ENCODE measurements at places on chromosomes 2 and 18.
A peak's percentile ranks its signal among the peaks of the same experiment; 100 is the strongest.

DNA sequence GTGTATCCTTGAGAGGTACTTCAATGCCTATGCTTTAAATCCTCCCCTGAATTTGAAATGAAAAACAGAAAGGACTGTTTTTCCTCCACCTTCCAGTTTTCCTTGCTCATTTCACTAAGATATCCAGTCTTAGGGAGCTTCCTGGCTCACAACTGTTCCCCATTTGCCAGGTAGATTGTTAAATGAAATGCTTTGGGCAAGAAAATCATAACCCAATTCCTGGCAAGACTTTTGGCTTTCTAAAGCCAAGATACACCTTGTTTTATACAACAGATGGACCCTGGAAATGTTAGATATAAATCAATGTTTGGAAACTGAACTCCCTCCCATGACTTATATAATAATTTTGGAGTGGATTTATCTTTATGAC, 3.6 kb upstream of the CHMP3 start:
- H3K36me3 ChIP-seq, result no peaks in the 10 kb centered on the region
- no peaks in the 10 kb centered on the region for H3K27me3 ChIP-seq
- H3K4me3 ChIP-seq, result no peak overlapping the region

GRCh38 chr2:127107622-127107999, 657 bp upstream of the BIN1 start:
- peak overlapping the region; percentile 85 for H3K4me3 ChIP-seq
- H3K27ac ChIP-seq, result no peak overlapping the region
- peaks cover 7% of the 10 kb centered on the region for H3K27me3 ChIP-seq
- no peak for DNase-seq

- H3K4me3 ChIP-seq, result no peak overlapping the region
- H3K36me3 ChIP-seq, result 0 out of 2 replicates have a peak, but pooled peaks cover 3% of the 10 kb centered on the region
- DNase-seq, result no peak
- no peak overlapping the region for H3K27ac ChIP-seq
Observed at GRCh38 chr18:49581371-49581770, 19.5 kb downstream of the LIPG start.

- no peaks in the 10 kb centered on the region for H3K36me3 ChIP-seq
- H3K27me3 ChIP-seq, result peaks cover 6% of the 10 kb centered on the region
- H3K4me3 ChIP-seq, result peak overlapping the region; percentile 88
- peak; percentile 96 for DNase-seq
- H3K4me1 ChIP-seq, result no peaks in the 10 kb centered on the region
Observed at GRCh38 chr2:64750817-64751285, 97.1 kb upstream of the SERTAD2 start.

GRCh38 chr2:200042944-200043343, 87.6 kb downstream of the MAIP1 start:
- DNase-seq, result no peak
- H3K36me3 ChIP-seq, result no peaks in the 10 kb centered on the region
- H3K27ac ChIP-seq, result no peak overlapping the region
- peaks cover 5% of the 10 kb centered on the region for H3K4me1 ChIP-seq
- H3K27me3 ChIP-seq, result no peaks in the 10 kb centered on the region

GRCh38 chr2:163077241-163077640, 238.7 kb upstream of the KCNH7 start:
- no peaks in the 10 kb centered on the region for H3K36me3 ChIP-seq
- no peak overlapping the region for H3K27ac ChIP-seq
- no peaks in the 10 kb centered on the region for H3K27me3 ChIP-seq

- DNase-seq, result no peak
- no peaks in the 10 kb centered on the region for H3K27me3 ChIP-seq
- no peak overlapping the region for H3K27ac ChIP-seq
- no peaks in the 10 kb centered on the region for H3K4me1 ChIP-seq
- H3K4me3 ChIP-seq, result no peak overlapping the region
- no peaks in the 10 kb centered on the region for H3K36me3 ChIP-seq
Observed at GRCh38 chr2:53609551-53609950, 158.1 kb upstream of the CHAC2 start.

GRCh38 chr18:2197946-2198345, 373.4 kb downstream of the METTL4 start:
- H3K4me3 ChIP-seq, result no peak overlapping the region
- H3K27ac ChIP-seq, result no peak overlapping the region
- no peaks in the 10 kb centered on the region for H3K36me3 ChIP-seq
- no peak for DNase-seq

DNA sequence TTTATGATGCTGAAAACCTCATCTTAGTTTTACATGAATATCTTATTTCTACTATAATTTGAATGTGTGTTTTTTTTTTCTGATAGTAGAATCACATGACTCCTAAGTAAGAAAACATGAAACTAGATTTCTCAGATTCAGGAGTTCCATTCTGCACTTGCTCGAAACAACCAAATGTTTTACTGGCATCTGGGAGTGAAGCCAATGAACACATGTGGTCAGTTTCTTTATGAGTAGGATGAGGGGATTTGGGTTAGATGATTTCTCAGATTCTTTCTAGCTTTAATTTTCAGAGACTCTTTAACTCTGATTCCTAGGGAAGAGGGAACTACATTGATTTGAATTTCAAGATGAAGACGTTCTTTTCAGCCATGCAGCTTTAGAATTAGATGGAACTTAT, 225.0 kb upstream of the NT5C1B start:
- no peaks in the 10 kb centered on the region for H3K36me3 ChIP-seq
- no peak overlapping the region for H3K4me3 ChIP-seq
- H3K27me3 ChIP-seq, result no peaks in the 10 kb centered on the region
- H3K4me1 ChIP-seq, result no peaks in the 10 kb centered on the region
- DNase-seq, result no peak

- no peak overlapping the region for H3K27ac ChIP-seq
- H3K36me3 ChIP-seq, result no peaks in the 10 kb centered on the region
- no peaks in the 10 kb centered on the region for H3K27me3 ChIP-seq
- no peak overlapping the region for H3K4me3 ChIP-seq
Observed at GRCh38 chr2:173793709-173794565, 171.2 kb downstream of the SP3 start.

- no peak overlapping the region for H3K4me3 ChIP-seq
- no peak overlapping the region for H3K27ac ChIP-seq
- no peaks in the 10 kb centered on the region for H3K4me1 ChIP-seq
Observed at GRCh38 chr2:43759195-43759594, 14.6 kb upstream of the DYNC2LI1 start.

DNA sequence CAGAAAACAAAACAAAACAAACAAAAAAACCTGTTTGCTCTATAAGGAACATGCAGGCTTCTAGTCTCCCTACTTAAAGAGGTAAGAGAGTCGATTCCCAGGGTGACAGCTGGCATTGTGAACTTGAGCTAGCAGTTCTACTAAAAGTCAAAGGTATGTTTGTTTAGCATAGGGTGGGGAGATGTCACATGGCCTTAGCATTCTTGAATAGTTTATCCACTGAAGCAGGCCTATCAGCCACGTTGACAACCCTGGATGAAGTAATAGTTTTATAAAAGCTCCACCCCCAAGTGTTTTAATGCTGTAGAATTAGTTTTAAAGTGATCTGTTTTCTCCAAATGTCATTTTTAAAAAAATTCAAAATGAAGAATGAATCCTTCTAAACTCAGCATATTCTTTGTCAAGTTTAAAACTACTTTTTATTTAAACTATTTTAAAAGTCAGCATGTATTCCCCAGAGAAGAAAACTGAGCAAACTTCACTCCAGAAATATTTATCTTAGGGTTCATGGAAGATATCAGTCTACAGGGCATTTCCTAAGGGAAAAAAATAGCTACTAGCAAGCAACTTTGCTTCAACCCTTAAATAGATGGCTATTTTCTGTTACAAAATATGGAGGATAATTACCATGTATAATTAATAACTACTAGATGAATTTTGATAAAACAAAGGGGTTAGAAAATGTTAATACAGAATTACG, 1.7 kb downstream of the MYOM1 start:
- H3K27ac ChIP-seq, result no peak overlapping the region
- no peak overlapping the region for H3K4me3 ChIP-seq
- H3K36me3 ChIP-seq, result no peaks in the 10 kb centered on the region
- H3K27me3 ChIP-seq, result no peaks in the 10 kb centered on the region

- H3K4me1 ChIP-seq, result peaks cover 2% of the 10 kb centered on the region
- peaks cover 11% of the 10 kb centered on the region for H3K36me3 ChIP-seq
- no peaks in the 10 kb centered on the region for H3K27me3 ChIP-seq
- no peak for DNase-seq
- no peak overlapping the region for H3K4me3 ChIP-seq
Observed at GRCh38 chr2:131055169-131056065, 37.8 kb downstream of the FAM168B start.

DNA sequence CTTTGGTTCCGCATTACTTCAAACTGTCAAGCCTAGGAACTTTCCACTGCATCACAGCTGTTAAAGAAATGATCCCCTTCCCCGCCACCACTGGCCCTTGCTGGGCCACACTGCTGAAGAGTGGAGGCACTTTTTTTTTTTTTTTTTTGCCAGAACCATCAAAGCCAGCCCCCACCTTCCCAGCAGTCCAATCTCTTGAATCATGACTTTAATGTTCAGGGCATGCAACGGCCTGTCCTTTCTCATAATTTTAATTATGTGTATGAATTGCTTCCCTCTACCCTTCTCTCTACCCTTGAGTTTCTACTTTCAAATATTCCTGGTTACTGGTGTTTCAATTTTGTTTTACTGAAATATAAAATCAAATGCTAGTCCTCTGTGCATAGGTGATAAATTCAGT, 102.1 kb upstream of the LMAN1 start:
- no peaks in the 10 kb centered on the region for H3K36me3 ChIP-seq
- H3K27ac ChIP-seq, result no peak overlapping the region
- DNase-seq, result no peak
- H3K4me1 ChIP-seq, result no peaks in the 10 kb centered on the region

GRCh38 chr18:51323961-51324360, 126.5 kb upstream of the MEX3C start:
- no peak overlapping the region for H3K4me3 ChIP-seq
- no peaks in the 10 kb centered on the region for H3K27me3 ChIP-seq
- H3K4me1 ChIP-seq, result no peaks in the 10 kb centered on the region
- no peaks in the 10 kb centered on the region for H3K36me3 ChIP-seq

DNA sequence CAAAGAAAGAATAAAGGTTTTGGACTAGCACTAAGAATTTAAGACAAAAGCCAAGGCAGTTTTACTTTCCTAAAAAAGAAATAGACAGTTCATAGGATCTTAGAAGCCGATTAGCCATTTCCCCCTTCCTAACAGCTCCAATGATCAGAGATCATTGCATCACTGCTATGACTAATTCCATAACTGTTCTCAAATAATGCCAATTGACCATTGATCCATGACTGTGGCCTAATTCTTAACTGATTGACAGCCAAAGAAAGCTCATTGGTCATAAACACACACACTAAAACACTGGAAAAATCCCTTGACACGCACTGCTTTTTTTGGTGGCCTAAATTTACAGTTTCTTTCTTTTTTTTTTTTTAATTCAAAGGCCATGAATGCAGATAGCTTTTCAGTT, 345.0 kb upstream of the ACVR2A start:
- H3K4me3 ChIP-seq, result no peak overlapping the region
- H3K27me3 ChIP-seq, result no peaks in the 10 kb centered on the region
- no peaks in the 10 kb centered on the region for H3K4me1 ChIP-seq
- DNase-seq, result no peak

- H3K36me3 ChIP-seq, result no peaks in the 10 kb centered on the region
- H3K27ac ChIP-seq, result no peak overlapping the region
- no peak for DNase-seq
- H3K4me3 ChIP-seq, result no peak overlapping the region
- no peaks in the 10 kb centered on the region for H3K4me1 ChIP-seq
- no peaks in the 10 kb centered on the region for H3K27me3 ChIP-seq
Observed at GRCh38 chr2:38178556-38179419, 102.8 kb upstream of the CYP1B1 start.

DNA sequence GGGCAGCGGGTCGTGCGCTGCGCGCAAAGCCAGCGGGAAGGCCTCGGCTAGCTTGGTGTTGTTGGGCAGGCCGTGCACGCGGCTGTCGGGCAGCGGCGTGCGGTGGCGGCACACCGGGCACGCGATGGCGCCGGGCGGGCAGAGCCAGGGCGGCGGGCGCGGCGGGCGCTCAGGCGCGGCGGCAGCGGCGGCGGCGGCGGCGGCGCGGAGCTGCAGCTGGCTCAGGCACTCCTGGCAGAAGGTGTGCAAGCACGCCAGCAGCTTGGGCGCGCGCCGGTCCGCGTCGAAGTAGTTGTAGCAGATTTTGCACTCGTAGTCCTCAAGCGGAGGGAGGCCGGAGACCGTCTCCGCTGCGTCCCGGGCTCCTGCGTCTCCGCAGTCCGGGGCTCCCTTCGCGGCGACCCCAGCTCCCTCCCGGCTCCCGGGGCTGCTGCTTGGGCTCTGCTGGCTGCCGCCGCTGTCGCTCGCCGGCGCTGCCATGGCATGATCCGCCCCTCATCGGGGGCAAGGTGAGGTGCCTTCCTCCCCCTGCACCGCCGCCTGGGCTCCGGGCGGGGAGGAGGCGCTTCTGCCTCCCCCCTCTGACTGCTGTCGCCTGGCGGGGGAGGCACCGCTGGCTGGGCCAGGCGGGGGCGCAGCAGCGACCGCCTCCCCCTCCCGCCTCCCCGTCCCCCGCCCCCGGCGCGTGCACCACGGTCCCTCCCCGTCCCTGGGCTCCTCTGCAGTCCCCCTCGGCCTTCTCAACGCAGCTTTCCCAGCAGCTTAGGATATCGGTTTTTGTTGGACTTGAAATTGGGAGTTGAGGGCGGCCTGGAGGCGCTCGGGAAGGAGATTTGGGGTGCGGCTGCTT, 21.0 kb upstream of the PAX3 start:
- no peaks in the 10 kb centered on the region for H3K36me3 ChIP-seq
- peaks cover 9% of the 10 kb centered on the region for H3K4me1 ChIP-seq
- H3K27me3 ChIP-seq, result peaks cover 74% of the 10 kb centered on the region
- peak; percentile 82 for DNase-seq
- H3K27ac ChIP-seq, result no peak overlapping the region

- DNase-seq, result no peak
- no peaks in the 10 kb centered on the region for H3K36me3 ChIP-seq
- H3K27ac ChIP-seq, result no peak overlapping the region
- H3K27me3 ChIP-seq, result peaks cover 4% of the 10 kb centered on the region
- H3K4me1 ChIP-seq, result peaks cover 5% of the 10 kb centered on the region
Observed at GRCh38 chr2:943821-944220, 6.8 kb upstream of the SNTG2 start.

GRCh38 chr2:202717598-202718310, 83.0 kb downstream of the FAM117B start:
- DNase-seq, result no peak
- no peaks in the 10 kb centered on the region for H3K27me3 ChIP-seq
- H3K4me3 ChIP-seq, result no peak overlapping the region
- H3K36me3 ChIP-seq, result no peaks in the 10 kb centered on the region

DNA sequence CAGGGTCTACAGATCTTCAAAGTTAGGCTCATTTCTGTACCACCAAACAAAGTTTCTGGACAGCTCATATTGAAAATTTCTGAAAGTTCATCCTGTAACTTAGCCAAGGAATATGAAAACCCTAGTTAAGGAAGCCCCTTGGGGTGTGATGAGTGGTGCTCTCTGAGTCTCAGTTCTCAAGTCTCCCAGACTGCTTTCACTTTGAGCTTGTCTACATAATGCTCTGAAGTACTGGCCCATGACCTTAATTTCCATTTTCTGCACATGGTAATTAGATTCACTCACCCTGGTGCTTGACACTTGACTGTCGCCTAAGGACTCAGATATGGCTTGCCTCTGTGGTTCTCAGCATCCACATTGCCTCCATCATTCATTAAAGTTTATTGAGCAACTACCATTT, 51.7 kb upstream of the SATB2 start:
- H3K4me1 ChIP-seq, result no peaks in the 10 kb centered on the region
- H3K4me3 ChIP-seq, result no peak overlapping the region
- H3K36me3 ChIP-seq, result no peaks in the 10 kb centered on the region
- H3K27ac ChIP-seq, result no peak overlapping the region

Data from H1 (cell line).